ENCODE measurements at places on chromosomes 13 and 19.

DNA sequence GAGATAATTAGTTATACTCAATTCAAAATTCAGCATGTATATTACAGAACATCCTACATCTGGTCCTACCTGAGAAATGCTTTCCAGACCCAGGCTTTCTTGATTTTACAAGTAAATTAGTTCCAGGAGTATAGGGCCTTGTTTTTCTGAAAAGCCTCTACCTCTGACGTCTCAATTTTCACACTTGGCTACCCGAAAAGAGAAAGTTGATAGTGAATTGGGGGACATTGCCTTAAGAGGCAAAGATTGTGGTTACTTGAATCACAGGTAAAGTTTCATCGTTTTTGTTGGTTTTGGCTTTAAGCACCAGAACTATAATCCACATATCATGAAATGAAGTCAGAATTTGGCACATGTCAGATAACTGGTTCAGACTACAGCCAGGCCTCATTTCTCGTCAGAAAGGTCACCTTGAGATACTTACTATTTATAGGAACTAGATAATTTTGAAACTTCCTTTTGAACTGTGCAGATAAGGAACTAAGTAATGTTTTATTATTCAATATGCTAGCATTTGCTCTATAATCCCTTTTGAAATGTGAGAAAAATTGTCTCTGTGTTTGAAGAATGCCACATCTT lies 30.8 kb downstream of the FAM124A start:
- DNase-seq: no peak

DNA sequence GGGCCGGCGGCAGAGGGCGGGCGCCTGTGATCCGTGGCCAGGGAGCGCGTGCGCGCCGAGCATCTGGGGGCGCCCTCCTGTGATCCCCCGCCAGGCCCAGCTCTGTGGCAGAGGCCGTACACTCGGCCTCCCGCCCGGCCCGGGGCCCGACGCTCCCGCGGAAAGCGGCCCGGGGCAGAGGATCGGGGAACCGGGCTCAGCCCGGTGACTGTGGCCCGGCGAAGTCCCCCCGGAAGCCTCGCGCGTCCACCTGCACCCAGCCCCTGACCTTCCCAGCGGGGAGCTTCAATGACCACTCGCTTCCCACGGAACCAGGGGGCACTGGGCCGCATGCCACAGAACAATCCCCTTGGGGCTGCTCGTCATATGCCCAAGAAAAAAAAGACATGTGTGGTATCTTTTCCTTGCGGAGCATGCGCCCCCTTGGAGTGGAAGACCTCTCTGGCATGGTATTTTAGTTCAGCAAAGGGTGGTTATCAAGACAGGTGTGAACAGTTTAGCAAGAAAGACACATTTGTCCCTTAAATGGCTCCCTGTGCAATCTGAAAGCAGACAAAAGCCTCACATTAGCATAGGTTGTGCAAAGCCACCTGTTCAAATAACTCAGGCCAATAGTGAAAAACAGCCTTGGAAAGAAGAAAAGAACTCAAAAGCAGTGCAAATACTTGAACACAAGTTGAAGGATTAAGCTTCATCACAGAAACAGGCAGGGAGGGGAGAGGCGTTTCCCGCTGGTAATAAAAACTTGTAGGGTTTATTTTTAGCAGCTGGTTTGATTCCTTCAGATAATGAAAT lies 290.9 kb upstream of the SOX21 start:
- no peak for DNase-seq

DNA sequence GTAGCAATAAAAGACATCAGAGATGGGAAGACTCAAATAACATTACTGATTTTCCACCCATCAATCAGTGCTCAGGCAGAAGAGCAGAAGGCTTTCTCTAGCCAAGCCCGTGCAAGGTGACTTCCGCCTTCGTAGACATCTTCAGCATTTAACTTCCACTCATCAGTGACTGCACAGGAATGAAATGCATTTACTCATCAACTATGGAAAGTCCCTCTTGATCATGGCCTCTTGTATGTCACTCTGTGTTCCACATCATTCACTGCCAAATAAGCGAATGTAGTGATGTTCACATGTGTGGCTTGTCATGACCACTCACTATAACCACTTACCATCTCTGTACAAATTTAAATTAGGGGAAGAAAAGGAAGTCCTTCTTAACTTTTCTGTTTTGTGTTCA lies 49.4 kb downstream of the SACS start:
- DNase-seq: no peak

GRCh38 chr19:40690693-40691420 lies 406 bp upstream of the NUMBL start:
- DNase-seq: peak; percentile 91

DNA sequence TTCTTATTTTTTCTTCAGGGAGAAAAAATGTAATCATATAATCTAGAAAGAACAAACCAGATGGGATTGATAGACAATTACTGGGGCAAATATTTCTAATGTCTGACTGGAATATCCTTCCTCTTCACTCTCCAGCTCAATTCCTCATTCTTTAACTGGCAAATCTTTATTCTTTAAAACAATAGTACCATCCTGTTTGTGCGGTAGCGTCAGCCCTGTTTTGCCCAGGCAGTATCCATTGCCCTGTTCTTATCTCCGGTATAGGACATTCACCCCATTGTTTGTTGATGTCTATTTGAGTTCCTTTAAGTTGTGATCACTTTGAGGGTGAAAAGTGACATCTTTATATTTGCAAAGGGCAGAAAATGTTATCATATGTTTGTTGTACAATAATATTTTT lies 185.4 kb downstream of the POSTN start:
- DNase-seq: no peak

- no peak for DNase-seq
Measured at GRCh38 chr13:83085186-83085900, 796.9 kb downstream of the SLITRK1 start.

DNA sequence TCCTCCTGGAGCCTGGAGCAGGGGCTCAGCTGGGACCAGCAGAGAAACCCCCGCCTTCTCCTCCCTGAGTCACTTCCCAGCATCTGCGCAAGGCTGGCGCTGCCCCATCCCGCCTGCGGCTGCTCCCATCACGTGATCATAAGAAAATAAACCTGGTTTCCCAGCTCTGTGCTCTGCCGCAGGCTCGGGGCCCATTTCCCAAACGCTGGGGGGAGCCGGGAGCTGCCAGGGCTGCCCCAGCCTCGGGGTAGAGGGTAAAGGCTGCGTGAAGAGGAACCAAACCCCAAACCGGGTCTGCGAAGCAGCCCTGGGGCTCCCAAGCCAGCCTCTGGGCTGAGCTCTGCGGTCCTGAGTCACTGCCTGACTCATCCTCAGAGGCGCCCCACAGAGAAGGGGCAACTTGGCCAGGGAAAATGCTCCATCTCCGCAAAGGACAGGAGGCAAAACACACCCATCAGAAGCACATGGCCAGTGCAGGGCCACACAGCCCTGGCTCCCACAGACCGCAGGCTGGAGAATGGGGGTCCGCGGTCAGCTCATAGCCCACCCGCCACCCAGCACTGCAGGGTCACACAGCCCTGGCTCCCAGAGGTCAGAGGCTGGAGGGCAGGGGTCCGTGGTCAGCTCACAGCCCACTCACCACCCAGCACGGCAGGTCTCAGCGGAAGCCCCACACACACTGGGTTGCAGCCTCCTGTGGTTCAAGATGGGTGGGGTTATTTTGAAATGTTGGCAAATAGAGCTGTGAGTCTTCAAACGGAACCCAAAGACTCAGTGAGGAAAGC lies 67.1 kb downstream of the RASA3 start:
- peak; percentile 87 for DNase-seq

GRCh38 chr13:83620530-83621220 lies 261.6 kb downstream of the SLITRK1 start:
- no peak for DNase-seq

- no peak for DNase-seq
Measured at GRCh38 chr13:35470671-35471661, 5.5 kb downstream of the MAB21L1 start.

- peak; percentile 50 for DNase-seq
Measured at GRCh38 chr19:41226053-41226873, 7.2 kb downstream of the AXL start.

DNA sequence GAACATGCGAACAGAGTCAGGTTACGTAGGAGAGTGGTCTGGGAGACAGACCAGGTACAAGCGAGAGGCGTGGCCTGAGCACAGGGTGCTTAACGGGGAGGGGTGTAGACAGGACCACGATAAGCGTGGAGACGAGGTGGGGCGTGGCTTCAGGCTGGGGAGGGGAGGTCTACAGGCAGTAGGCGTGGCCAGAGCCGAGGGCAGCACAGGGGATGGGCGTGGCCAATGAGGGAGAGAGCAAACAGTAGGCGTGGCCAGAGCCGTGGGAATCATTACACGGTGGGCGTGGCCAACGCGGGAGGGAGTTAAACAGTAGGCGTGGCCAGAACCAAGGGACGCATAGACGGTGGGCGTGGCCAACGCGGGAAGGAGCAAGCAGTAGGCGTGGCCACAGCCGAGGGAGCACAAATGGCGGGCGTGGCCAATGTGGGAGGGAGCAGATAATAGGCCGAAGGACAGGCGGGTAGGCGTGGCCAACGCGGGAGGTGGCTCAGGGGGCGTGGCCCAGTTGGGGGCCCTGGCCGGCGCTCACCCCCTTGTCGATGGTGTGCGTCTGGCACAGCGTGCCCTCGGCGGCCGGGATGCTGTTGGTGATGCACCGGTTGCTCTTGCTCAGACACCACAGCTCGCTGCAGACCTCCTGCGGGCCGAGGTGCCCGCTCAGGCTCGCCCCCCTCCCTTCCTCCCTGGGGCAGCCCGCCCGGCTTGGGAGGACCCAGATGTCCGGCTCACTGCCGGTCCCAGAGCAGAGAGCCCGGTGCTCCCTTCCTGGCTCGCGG lies 15.2 kb upstream of the MYO1F start:
- peak; percentile 96 for DNase-seq

- DNase-seq: no peak
Measured at GRCh38 chr13:111315347-111315995, 5.0 kb upstream of the TEX29 start.

DNA sequence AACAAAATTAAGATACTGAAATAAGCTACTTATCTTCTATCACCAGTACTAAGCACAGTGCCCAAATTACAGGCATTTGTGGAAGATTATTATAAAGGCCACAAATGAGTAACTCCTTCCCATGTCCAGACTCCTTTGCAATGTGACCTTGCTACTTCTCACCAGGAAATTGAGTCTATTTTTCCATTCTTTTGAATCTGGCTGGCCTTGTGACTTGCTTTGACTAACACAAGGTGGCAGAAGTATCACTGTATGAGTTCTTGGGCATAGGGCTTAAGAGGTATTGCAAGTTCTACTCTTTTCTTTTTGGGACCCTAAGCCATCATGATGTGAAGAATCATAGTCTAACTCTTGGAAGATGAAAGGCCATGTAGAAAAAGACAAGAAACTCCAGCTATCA lies 49.9 kb downstream of the UGGT2 start:
- no peak for DNase-seq

- no peak for DNase-seq
Measured at GRCh38 chr19:29583196-29583999, 22.7 kb upstream of the POP4 start.

- no peak for DNase-seq
Measured at GRCh38 chr13:43227721-43228120, 204.3 kb downstream of the DNAJC15 start.

GRCh38 chr19:30669329-30670010 lies 297.3 kb downstream of the ZNF536 start:
- DNase-seq: peak; percentile 63

- DNase-seq: no peak
Measured at GRCh38 chr19:41895745-41896580, 13.0 kb downstream of the ARHGEF1 start.

- DNase-seq: no peak
Measured at GRCh38 chr13:48165063-48165462, 67.9 kb upstream of the ITM2B start.

DNA sequence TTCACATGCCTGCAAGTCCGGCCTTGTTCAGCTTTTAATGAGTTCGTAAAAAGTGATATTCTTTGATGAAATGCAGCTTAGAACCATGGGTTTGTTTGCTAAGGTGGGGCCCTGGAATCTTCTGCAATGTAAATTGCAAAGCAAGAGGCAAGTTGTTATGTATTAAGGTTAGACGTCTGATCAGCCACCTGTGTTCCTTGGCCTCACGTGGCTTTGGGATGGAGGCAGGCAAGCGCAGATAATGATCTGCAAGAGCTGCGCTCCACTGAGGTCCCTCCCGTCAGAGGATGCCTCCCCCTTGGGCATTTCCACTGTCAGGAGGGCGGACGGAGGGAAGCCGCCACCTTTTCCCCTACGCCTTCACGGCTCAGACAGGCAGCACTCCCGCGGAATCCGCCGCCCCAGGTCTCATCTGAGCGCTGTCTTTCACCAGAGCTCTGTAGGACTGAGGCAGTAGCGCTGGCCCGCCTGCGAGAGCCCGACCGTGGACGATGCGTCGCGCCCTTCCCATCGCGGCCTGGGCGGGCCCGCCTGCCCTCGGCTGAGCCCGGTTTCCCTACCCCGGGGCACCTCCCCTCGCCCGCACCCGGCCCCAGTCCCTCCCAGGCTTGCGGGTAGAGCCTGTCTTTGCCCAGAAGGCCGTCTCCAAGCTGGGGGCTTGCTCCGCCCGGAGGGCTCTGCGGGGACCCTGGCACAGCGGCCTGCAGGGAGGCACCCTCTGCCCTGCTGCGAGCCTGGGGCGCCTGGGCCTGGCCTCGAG lies 110.9 kb downstream of the CRYL1 start:
- no peak for DNase-seq

DNA sequence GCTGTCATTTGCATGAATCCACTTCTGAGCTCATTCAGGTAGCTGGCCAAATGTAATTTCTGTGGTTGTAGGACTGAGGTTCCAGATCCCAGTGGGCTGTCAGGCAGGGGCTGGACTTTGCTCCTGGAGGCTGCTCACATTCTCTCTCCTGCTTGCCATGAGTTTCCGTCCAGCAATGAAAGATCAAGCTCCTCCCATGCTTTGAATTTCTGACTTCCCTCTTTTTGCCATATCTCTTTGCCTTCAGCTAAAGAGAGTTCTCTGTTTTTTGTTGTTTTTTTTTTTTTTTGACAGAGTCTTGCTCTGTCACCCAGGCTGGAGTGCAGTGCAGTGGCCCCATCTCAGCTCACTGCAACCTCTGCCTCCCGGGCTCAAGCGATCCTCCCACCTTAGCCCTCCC lies 76.9 kb downstream of the ING1 start:
- DNase-seq: no peak

DNA sequence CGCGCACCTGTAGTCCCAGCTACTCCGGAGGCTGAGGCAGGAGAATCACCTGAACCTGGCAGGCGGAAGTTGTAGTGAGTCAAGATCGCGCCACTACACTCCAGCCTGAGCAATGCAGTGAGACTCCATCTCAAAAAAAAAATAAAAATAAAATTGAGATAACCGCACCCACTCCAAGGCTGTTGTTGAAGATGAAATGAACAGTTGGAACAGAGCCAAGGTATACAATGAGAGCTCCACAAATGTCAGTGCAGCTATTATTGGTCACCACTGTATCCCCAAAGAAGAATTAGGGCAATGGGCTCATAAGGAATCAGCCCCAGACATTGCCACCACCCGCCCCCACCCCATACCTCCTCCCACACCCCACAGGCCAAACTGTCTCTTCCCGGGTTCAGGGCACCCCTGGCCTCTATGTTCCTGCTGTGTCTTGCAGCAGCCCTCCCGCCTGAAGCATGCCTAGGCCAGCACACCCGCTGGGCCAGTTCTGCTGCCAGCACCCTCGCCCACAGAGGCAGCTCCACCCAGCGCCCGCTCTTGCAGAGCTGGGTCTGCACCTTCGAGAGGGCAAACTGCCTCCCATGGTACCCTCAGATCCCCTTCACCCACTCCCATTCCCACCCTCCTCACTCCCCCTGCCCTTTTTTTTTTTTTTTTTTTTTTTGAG lies 3.5 kb upstream of the S1PR5 start:
- no peak for DNase-seq

Data from activated CD4-positive, alpha-beta T cell treated with anti-CD3 and anti-CD28 coated beads, Interleukin-2, amount 50 U/mL, for 48 hours (primary cell).